ENCODE measurements at places on chromosomes 7 and 10.
A peak's percentile ranks its signal among the peaks of the same experiment; 100 is the strongest.

GRCh38 chr7:103132995-103133688, 15.8 kb downstream of the NAPEPLD start:
- DNase-seq, result peak; percentile 10

- no peak for DNase-seq
These were observed 129.4 kb downstream of the KAT6B start for GRCh38 chr10:74955796-74956195.

DNA sequence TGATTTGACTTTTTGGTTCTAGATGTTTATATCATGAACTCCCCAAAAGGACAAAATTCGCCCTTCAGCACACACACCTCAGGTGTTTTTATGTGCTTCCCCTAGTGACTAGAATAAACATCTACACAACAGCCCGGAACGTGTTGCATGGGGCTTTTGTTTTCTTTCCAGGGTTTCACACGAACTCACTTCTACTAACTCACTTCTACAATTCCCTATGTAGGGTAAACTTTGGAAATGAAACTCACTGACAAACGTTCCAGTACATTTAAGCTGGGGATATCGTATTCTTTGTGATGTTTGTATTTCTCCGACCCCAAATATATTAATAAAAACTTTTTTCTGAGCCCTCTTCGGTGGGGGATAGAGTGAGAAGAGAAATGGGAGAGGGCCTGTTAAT, 1.4 kb downstream of the TRA2A start:
- DNase-seq, result peak; percentile 68

DNA sequence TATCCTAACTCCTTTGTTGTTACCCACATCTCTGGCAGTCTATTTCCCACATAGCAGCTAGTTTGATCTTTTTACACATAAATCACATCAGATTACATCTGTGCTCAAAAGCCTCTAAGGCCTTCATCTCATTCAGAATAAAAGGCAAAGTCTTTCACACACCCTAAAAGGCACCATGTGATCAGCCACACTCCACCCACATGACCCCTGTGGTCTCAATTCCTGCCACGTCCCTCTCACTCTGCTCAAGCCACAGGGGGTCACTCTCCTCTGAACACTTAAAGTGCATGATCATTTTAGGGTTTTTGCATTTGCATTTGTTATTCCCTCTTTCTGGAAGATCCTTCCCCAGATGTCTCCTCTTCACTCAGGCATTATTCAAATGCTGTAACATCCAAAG, 30.8 kb downstream of the ELAPOR2 start:
- no peak for DNase-seq

- no peak for DNase-seq
These were observed 104.7 kb downstream of the GFRA1 start for GRCh38 chr10:116168329-116168728.

DNA sequence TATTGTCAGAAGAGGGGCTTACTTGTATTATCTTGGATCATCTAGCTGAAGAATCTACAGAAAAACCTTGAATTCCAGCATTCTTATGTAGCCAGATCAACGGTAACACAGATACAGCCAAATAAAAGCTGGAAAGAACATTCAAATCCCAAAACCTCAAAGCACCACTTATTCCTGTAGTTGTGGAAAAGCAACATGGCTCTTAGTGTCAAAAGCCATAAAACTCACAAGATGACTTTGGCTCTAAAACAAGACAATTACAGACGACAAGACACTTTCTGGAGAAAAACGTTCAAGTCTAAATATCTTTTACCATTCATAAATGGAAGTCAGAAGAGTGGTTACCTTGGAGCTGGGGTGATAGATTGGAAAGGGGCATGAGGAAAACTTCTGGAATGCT, 173.0 kb downstream of the HERPUD2 start:
- DNase-seq, result no peak

- no peak for DNase-seq
These were observed 4.7 kb downstream of the CASD1 start for GRCh38 chr7:94514140-94514889.

- DNase-seq, result no peak
These were observed 51.2 kb upstream of the RELN start for GRCh38 chr7:104040666-104041065.
